ENCODE measurements at places on chromosomes 3 and 15.
A peak's percentile ranks its signal among the peaks of the same experiment; 100 is the strongest.

GRCh38 chr3:178703268-178703975, 167.2 kb downstream of the KCNMB2 start:
- peak; percentile 48 for DNase-seq

GRCh38 chr3:67215690-67216089, 217.6 kb downstream of the KBTBD8 start:
- DNase-seq, result no peak

DNA sequence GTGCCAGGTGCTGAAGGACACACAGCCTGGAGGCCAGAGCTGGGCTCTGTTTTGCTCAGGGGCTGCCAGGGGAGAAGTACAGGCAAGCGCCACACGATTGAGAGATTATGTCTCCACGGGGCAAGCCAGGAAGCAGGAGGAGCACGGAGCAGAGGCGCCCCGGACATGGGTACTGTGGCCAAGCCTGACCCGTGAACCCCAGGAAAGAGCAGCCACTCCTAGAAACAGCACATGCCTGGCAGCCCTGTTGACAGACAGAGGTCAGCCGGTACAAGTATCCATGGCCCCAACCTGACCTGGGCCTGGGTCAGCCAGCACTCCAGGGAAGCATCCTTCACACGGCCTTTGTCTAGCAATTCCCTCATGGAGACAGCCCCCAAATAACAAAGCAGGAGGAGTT, 89.4 kb downstream of the ADAMTS17 start:
- no peak for DNase-seq

DNA sequence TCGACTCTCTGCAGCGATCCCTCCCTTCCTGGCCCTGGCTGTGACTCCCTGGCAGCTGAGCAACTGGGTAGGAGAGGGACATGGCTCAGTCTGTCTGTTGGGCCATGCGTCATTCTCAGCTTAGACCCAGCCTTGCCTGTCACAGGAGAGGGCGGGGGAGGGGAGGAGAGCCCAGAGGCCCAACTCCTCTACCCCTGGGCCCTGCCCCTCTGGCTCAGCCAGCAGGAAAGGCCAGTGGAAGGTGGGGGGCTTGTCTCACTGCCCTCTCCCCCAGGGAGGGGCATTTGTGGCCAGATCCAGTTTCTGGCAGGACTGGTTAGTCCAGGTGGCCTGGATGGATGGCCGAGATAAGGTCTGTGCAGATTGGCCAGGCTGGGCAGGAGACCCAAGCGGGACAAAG, 31.6 kb downstream of the DNAJB8 start:
- no peak for DNase-seq

DNA sequence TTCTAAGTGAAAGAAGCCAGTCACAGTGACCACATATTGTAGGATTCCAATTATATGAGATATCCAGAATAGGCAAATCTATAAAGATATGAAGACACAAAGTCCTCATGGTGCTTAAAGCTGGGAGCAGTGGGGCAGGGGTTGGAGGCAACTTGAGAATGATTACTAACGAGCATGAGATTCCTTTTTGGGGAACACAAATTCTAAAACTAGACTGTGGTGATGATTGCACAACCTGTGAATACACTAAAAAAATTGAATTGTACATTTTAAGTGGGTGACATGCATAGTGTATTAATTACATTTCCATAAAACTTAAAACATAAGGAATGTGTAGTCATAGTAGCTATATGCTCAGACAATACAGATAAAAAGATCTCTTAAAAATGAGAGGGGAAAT, 103.2 kb downstream of the DPH6 start:
- DNase-seq, result no peak

DNA sequence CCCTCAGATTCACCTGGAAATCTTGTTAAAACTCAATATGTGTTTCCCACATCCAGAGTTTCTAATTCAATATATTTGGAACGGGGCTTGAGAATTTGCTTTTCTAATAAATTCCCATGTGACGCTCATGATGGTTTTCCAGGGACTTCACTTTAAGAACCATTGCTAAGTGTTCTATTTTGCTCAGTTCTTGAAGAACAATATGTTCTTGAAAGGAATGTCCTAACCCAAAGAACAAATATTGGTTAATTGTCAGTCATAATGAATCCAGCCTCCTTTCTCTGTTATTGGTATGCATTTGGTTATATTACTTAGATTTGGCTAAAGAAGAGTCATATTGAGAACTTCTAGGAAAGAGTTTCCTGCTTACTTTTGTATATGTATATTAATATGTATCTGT, 4.4 kb upstream of the PLSCR2 start:
- no peak for DNase-seq

DNA sequence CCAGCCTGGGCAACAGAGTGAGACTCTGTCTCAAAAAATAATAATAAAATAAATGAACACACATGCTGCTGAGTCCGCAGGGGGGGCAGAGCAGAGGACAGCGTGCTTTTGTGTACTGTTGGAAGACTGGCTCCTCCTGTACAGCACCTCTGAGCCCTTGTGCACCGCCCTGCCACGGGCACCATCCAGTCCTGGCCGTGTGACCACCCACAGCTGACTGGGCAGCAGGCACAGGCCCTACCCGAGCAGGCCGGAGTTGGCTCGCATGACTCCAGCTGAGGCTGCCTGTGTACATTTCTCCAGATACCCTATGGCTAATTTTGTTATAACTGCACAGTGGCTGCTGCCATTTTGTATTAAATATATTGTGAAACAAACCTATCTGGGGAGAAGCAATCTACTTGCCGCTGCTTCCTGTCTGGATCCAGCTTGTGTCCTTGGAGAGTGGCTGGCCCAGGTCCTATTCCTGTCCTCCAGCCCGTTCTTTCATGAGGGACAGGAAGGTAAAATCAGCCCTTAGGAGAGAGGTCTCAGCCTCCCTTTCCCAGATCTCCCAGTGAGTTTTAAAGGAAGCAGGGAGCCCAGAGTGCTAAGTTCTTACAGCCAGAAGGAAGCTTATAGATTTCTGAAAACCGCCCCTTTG, 14.6 kb downstream of the IVD start:
- no peak for DNase-seq

DNA sequence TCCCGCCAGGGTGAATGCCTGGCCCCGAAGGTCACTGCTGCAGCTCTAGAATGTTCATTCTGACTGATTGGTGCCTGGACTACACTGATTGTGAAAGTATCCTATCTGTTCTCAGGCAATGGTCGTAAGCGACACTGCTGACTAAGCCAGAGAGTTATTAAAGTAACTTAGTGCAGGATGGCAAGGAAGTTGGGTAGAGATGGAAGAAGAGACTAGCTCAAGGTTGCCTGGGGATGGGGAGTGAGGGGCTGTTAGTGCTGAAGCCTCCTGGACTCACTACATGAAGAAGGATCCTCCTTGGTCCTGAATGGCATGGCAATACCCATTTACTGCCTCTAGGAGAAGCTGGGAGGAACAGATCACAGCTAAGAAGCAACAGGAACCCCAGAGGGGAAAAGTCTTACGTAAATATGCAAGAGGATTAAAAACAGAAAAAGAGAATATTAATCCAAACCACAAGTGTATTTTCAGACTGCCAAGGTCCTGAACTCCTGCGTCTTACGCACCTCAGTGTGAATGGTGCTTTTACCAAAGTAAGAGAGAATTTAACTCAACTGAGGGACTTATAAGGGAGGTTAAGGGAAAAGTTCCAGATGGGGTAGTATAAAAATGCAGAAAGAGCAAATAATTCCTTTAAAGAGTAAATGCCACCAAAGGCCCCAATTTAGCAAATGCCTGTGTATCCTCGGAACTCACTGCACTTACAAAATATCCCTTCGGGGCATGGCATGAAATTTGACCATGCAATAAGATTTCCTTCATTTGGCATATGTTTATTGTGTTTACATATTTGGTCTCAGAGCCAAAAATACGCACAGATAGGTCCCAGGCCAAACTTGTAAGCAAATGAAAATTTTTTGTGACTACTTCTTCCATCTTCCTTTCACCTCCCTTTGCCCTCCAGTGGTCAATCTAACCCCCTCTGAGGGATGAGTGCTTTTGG, 64.0 kb upstream of the DGKG start:
- peak; percentile 74 for DNase-seq

All from astrocyte of the hippocampus (primary cell).